GM23338 (cell line): ENCODE measurements at places on chromosomes 7 and 10.
A peak's percentile ranks its signal among the peaks of the same experiment; 100 is the strongest.

DNA sequence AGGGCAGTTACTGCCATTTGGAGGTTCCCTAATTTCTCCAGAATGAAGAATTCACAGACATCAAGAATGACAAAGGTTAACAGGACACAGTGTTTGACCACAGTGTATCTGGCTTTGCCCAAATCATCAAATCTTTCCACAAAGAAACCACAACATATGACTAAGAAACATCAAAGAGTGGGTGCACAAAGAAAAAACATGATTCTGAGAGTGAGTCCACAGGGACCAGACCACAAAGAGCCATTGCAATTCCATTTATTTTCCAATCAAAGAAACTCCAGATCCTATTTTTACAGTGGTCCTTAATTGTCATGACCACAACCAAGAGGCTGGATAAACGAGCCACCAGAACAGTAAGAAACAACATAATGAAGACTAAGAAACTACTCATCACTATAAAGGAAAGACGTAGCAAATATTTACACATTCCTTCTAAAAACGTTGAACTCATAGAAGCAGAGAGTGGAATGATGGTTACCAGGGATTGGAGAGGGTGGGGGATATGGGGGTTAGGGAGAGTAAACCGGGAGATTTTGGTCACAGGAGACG lies 286.5 kb downstream of the DOCK4 start:
- no peak for DNase-seq

DNA sequence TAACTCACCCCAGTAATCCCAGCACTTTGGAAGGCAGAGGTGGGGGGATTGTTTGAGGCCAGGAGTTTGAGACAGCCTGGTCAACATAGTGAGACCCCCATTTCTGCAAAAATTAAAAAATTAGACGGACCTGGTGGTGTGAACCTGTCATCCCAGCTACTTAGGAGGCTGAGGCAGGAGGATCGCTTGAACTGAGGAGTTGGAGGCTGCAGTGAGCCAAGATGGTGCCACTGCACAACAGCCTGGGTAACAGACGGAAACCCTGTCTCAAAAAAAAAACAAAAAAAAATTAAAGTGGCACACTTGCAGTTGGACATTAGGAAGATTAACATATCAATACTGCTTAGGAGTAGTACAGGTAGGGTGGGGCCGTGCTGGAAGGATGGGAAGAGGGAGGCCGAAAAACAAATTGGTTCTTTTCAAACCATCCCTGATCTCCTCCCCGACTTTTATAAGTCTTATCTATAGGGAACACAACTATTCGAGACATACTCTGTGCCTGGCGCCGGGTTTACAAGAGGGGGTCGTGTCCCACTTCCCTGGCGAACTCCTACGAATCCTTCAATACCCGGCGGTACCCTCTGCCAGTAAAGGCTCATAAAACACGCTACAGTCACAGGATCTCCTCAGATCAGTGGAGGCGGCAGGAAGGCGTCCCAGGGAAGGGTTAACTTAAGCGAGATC lies 628 bp downstream of the TAF6 start:
- DNase-seq = peak; percentile 73

DNA sequence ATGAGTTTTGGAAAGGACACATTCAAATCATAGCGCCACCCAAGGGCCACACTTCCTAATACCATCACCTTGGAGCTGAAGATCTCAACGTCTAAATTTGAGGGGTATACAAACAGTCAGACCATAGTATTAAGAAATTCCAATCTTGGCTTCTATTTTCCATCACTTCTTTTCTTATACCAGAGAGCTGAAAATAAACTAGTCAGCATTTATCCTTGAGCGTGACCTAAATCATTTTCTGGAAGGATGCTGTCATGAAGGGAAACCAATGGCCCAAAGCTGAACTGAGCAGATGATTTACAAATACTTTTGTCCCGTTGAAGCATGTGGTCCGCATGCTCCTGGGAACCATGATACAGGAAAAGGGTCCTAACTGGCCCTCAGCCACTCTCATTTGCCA lies 921.9 kb downstream of the CCSER2 start:
- DNase-seq = no peak

- DNase-seq = no peak
These were observed 642.8 kb downstream of the TNS3 start for GRCh38 chr7:46939089-46939488.

DNA sequence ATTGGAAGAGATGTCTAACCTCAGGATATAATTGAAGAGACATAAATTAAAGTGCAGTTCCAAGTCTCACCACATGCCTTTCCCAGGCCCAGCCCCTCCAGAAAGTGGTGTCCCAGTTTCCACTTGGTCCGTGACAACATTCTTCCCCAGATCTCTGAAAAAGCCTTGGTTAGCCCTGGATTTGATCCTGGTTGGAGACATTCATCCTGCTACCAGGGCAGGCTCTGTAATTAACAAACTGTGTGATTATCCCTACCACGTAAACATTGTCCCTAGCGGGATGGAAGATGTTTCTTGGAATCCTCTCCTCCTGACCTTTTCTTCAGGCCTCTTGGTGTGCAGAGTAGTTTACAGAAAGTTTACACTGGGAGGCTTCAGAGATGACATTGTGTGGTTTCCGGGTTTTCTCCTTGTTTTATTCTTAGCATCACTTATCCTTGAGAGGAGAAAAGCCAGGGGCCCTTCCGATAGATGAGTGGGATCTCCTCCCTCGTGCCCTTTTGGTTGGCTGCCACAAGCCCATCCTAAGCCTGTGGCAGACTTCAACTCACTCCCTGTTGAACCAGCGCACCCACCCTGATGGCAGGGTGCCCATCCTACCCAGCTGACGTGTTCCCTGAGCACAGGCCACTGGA lies 83.8 kb downstream of the COL13A1 start:
- DNase-seq = peak; percentile 58

GRCh38 chr7:116689790-116690259 lies 17.8 kb downstream of the MET start:
- DNase-seq = no peak

DNA sequence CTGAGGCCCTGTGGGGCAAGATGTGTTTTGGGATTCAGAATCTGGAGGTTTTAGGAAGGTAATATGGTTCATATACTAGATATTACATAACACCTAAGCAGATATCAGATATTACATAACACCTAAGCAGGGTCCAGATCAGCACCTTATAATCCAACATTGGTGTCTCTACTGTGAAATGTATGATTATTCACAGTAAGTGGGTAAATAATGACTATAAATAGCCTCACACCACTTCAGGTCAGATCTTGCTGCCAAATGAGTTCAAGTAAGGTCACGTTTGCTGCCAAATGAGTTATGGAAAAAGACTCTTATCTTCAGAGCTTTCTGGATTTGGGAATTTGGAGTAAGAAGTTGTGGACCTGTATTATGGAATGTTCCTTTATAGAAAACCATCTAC lies 14.6 kb downstream of the ADRB1 start:
- no peak for DNase-seq

DNA sequence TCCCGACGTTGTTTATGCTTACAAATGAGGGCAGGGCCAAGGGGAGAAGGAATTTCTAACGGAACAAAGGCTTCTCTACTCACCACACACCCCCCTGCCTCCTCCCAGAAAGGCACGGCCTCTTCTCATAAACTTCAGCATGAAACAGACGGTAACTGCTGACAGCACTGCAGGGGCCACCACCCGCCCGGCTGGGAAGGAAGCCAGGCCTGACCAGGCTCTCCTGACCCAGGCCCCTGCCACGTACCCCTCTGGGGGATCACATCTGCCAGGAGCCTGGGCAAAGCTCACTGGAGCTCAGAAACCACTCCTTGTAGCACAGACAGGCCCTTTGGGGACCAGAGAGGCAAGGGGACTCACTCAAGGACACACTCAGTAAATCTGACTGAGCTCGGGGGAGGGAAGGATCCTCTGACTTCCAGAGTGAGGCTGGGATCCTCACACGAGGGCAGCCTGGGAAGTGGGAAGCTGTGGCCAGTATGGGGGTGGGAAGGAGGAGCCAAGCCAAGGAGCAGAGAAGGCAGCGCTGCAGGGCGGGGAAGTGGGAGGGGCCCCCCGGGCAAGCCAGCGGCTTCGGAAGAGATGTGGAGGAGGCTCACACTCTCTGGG lies 46.1 kb downstream of the ZCCHC24 start:
- DNase-seq = peak; percentile 77

DNA sequence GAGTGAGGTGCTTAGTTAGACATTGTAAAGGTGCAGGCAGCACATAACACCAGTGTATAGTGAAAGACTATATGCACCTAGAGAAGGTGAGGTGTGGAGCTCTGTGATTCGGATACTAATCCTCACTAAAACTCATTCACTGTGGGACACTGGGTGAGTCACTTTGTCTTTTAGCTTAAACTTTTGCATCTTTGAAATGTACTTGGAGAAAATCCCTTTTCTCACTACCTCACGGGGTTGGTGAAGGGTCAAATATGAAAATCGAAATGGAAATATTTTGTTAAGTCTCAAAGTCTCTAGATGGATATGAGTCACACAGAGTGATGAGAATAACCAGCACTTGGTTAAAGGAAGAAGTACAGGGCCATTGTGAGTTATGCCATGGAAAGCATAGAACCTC lies 38.0 kb downstream of the MDFIC start:
- no peak for DNase-seq

DNA sequence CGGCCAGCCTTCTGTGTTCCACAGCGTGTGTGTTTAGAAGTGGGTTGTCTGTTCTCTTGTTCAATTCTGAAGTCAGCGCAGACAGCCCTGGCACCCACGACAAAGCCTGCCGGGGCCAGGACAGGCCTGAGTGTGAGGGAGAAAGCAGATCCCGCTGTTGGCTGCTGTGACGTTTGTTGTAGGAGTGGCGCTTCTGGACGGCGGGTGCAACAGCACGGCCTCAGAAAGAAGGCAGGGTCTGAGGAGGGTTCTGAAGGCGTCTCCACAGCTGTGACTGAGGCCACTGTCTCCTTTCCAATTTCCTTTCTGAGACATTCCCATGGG lies 76.2 kb downstream of the VIPR2 start:
- no peak for DNase-seq

- DNase-seq = no peak
These were observed 252.6 kb upstream of the IGFBP3 start for GRCh38 chr7:46173476-46174195.

DNA sequence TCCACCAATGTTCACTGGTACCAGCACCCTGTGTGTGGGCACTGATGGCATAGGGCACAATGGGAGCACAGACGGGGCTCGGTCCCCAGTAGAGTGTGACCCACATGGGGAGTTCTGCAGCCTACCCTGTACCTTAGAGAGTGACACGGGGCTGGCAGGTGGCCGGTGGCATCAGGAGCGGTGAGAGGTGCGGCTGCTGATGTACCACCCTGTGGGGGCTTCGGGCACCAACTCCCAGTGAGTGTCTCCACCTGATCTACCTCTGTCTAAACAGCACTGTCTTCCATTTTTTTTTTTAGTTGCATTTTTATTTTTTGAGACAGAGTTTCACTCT lies 4.1 kb downstream of the JAKMIP3 start:
- no peak for DNase-seq

DNA sequence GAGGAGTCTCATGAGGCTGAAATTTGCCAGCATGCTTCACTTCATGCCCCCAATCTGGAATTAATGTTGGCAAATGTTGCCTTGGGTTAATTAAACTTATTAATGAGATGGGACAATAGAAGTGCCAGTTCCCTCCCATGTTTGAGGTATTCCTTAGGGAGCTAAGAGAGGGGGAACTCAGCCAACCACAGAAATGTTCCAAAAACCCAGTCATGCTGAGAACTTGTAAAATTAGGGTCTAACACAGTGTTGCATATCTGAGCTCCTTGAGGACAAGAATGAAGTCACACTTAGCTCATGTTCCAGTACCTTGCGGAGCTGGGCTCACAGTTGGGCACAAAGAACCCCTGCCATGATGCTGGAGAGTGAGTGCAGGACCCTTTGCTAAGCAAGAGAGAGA lies 89.4 kb downstream of the OAT start:
- DNase-seq = no peak

GRCh38 chr7:148419856-148420832 lies 170.4 kb upstream of the C7orf33 start:
- no peak for DNase-seq

DNA sequence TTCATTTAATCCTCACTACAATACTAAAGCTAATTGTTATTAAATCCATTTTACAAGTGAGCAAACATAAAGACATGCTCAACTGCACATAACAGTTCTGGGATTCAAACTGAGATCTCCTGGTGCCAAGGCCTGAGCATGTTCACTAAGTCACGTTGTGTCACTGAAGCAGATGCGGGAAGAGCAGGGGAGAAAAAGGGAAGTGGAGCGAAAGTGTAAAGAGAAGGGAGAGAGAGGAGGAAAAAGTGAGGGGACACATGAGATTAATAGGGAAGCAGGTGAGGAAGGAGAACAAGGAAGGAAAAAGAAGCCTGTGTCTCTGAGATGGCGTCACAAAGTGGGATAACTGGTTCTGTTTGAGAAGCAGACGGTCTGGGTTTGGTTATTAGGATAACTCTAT lies 38.9 kb upstream of the KAT6B start:
- DNase-seq = no peak

- peak; percentile 71 for DNase-seq
These were observed 172.7 kb downstream of the NEURL1 start for GRCh38 chr10:103666087-103666761.

GRCh38 chr7:132977234-132977633 lies 104.7 kb downstream of the CHCHD3 start:
- DNase-seq = no peak

DNA sequence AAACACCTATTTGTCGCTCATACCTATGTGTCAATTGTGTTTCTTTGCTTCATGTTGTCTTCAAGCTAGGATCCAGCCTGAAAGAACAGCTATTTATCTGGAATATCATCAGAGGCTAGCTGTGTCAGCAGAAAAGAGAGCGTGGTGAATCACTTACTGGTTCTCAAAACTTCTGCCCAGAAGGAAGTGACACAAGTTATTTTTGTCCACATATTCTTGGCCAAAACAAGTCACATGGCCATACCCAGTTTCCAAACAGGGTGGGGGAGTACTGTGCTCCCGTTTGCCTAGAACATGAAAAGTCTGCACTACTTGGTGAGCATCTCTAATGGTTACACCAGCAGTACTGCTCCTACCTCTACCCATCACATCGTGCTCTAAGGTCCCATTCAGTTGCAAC lies 160.9 kb upstream of the CSTF2T start:
- no peak for DNase-seq
